ENCODE measurements at places on chromosomes 5 and 9.

- no peak for DNase-seq
Observed at GRCh38 chr9:125843646-125844045, 96.5 kb downstream of the PBX3 start.

DNA sequence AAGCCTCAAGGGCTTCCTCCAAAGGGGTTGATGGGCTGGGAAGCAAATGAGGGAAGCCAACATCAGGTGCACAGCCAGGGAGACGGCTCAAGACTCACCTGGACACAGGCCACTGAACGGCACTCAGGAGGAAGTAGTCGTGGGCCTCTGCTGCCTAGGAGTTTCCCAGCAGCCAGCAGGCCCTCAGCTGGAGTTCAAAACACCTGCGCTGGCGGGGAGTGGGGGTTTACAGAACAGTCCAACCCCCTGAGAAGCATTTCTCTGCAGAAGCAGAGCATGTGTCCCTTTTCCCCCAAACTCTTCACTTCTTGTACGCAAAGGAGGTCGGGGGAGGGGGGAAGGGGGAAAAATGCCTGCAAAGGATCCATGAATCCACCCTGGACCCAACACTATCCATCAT is 2.3 kb downstream of the WHRN start:
- no peak for DNase-seq

GRCh38 chr5:139742173-139742903 is 53.3 kb upstream of the PSD2 start:
- DNase-seq = no peak

- DNase-seq = no peak
Observed at GRCh38 chr9:124357721-124358361, 57.4 kb downstream of the PSMB7 start.

GRCh38 chr5:92402045-92402444 is 1018.9 kb upstream of the ARRDC3 start:
- DNase-seq = no peak

DNA sequence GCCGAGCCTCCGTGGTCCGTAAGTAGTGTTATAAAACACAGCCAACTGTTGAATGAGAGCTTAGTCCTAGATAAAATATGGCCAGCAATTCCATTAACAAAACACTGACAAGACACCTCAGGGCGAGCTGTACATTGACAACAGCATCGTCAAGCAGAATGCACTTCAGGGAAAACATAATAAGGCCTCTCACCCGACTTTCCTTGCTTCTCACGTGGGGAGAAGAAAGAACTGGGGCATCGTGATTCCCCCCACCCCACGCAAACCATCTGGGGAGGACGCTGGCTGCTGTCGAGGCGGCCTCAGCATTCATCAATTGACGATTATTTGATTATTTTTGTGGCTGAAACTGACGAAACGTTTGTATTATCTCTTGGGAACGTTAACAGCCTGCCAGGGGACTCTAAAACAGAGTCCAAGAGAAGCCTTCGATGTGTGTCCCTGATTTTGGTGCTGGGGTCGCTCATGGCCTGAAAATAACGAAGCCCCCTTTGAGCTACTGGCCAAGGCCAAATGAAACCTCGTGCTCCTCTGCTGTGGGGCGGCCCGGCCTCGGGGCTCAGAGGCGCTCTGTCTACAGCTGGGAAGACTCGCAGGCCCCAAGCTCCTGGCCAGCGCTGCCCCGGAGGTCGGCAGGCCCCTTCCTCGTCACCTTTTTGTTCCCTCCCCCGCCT is 464 bp downstream of the GDF9 start:
- no peak for DNase-seq

DNA sequence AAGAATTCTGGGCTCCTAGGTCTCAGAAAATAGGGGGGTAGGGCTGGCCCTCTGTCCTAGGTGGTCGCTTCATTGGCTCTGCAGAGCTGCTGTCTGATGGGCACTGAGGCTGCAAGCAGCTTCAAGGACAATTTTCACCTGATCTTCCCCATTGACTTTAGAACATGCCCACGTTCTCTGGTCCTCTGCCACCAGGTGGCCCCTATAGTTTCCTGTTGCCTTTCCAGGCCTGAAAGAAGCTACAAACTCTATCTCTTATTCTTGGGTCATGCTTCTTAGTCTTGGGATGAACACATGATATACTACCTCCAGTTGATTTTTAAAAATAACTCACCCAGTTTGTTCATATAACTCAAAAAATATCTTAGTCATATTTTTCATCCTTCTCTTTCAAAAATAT is 26.3 kb downstream of the SPZ1 start:
- DNase-seq = no peak

- no peak for DNase-seq
Observed at GRCh38 chr9:129103595-129103965, 7.0 kb downstream of the CRAT start.

- DNase-seq = no peak
Observed at GRCh38 chr5:157860898-157861890, 2.2 kb upstream of the CLINT1 start.

GRCh38 chr5:88092958-88093605 is 175.6 kb downstream of the TMEM161B start:
- no peak for DNase-seq

GRCh38 chr5:68884883-68885282 is 208.9 kb upstream of the SLC30A5 start:
- DNase-seq = no peak

- DNase-seq = no peak
Observed at GRCh38 chr9:123475407-123475806, 119.4 kb downstream of the CRB2 start.

DNA sequence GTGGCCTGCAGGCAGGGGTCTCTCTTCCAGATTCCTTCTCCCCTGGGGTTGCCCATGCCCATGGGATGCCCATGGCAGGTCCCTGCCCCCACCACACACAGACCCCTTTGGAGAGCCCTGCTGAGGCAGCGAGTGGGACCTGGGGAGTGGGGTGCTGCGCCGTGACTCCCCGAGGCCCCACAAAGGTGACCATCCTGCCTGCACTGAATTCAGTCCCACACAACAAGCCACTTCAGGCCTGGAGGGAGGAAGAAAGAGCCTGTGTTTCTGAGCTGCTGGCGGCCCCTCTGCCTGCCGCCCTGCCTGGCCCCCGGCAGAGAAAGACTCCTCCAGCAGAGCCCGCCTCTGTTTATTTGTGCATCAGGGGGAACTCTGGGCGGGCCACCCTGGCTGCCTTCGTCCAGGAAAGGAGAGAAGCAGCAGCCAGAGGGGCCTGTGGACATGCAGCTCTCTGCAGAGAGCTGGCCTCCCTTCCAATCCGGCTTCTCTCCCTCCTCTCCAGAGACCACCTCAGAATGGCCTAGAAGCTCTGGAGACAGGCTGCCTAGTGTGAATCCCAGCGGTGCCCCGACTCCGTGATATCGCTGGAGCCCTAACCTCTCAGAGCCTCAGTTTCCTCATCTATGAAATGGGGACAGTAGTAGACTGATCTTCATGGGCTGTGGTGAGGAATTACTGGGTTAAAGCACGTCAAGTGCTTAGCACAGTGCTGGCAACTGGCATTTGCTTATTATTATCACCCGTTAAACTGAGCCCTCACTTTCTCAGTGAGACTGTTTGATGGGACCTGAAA is 72.9 kb downstream of the COL27A1 start:
- no peak for DNase-seq

Data from ascending aorta (tissue), 2 donors.